ENCODE measurements at places on chromosomes 12 and 14.

- no peak for DNase-seq
Observed at GRCh38 chr12:14954269-14954668, 7.1 kb downstream of the ARHGDIB start.

DNA sequence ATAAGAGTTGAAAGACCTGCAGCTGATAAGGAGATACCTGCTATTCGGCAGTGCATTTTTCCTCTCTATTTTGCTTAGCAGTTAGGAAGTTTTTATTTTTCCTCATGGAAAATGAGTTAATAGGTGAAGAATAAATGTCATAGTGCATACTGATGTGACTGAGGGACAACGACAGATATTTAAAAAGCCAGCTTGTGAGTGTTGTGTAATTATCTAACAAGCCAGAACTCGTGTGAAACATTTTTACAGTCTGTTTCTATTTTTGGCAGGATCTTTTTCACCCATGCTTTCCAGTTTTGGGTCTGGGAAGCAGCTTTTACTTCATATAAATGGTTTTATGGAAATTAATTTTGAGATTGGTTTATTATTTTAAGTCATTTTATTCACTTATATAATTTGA is 2.9 kb downstream of the FBXO34 start:
- DNase-seq = no peak

DNA sequence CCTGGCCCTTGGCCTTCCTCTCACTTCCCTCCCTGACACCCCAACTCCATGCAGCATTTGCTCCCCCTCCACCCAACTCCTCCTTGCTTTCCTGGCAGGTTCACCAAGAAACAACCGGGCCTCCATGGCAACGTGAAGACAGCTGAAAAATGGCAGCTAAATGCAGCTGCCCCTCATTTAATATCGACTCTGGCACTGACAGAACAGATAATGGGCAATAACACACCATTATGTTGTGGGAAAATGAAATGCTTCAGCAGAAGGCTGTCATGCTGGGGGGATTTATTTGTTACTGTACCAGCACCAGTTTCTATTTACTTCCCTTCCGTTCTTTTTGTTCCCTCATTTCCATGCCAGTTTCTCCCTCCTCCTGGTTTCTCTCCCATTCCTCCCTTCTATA is 440.8 kb downstream of the NRXN3 start:
- no peak for DNase-seq

DNA sequence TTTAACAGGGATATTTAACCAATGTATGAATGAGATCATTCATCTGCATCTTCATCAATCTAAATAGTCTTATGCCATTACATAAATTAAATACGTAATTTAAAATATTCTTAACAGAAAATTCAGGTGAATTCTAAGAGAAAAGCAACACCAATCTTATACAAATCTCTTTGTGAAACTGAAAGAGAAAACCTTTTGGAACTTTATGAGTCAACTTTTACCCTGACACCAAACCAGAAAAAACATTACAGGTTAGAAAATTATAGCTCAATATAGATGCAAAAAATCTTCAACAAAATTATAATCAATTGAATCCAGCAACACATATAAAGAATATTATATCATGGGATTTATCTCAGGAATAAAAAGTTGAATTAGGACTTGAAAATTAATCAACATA is 3.4 kb downstream of the GLIPR1L1 start:
- no peak for DNase-seq

DNA sequence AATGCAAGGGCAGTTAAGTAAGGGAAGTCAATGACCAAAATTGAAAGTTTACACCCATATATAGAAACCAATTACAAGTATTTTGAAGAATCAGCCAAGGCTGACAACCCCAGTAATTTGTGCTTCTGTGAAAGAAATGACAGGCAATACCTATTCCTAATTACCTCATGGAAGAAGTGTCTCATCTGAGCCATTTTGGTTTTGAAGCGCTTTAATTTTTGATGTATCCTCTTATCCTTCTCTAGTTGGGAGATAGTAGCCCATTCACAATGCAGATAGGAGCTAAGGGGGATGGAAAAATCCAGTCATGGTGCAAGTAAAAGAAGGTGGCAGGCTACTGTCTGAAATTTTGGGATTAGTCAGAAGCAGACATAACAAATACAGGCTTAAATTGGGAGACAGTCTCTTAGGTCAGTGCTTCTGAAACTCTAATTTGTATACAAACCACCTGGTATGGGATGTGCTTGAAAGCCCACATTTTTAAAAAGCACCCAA is 30.4 kb upstream of the SUPT16H start:
- DNase-seq = no peak

GRCh38 chr12:19196959-19197630 is 67.6 kb downstream of the PLEKHA5 start:
- DNase-seq = no peak

Data from cortex of kidney (tissue), 1 donor.